ENCODE measurements at places on chromosomes 1 and 21.

DNA sequence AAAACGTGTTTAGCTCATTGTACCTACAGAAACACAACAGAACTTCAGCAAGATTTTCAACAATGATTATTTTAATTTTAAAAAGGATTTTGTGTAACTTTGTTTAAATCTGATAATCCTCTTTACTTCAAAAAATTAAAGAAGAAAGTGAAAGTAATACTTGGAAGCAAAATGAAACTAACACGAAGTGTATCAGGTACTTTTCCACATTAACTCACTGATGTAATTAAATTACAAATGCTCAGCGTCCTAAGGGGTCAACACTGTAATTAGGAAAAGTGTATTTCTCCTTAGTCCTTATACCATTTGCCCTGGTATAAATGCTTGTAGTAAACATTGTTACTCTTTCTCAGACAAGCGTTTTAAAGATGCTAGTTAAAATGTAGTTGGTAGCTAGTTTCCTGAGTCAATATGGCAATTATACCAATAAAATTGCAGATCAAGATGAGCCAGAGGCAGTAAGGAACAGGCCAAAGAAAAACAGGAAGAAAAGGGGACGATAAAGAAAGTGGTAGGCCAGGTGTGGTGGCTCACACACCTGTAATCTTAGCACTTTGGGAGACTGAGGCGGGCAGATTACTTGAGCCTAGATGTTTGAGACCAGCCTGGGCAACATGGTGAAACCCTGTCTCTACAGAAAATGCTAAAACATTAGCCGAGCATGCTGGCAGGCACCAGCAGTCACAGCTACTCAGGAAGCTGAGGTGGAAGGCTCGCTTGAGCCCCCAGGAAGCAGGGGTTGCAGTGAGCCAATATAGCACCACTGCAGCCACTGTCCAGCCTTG lies 553.0 kb downstream of the SMYD3 start:
- no peak for DNase-seq

- no peak for DNase-seq
These were observed 92.5 kb upstream of the IRF2BP2 start for GRCh38 chr1:234702342-234703000.

- DNase-seq: no peak
These were observed 83.1 kb downstream of the CAPZB start for GRCh38 chr1:19402031-19402813.

GRCh38 chr1:5849550-5849949 lies 142.7 kb downstream of the NPHP4 start:
- DNase-seq: no peak

DNA sequence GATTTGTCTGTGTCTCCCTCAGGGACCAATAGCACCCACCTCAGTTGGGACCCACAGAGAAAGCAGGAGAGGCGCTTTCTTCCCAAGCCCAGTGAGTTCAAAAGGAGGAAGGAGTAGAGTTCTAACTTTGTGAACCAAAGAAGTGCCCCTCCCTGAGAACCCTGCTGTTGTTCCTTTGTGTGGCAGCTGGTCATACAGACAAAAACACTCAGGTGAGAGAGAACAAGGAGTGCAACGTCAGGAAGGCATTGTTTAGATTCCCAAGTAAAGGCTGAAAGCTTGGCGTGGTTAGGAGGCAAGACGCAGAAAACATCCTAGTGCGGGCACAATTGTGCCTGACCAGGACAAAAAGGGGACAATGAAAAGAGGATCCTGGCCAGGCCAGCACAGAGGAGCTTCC lies 654.6 kb downstream of the KIF26B start:
- DNase-seq: no peak

DNA sequence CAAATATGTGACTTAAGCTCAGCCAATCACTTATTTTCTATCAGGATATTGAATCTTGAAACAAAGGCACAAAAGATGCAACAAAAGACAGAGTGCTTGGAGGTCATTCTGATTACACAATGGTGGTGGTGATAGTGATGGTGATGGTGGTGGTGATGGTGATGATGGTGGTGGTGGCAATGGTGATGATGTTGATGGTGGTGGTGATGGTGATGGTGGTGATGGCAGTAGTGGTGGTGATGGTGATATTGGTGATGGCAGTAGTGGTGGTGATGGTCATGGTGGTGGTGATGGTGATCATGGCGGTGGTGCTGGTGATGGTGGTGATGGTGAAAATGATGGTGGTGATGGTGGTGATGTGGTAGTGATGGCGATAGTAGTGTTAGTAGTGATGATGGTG lies 21.9 kb upstream of the TNR start:
- no peak for DNase-seq

All from esophagus squamous epithelium (tissue), 5 donors.